Kidney capillary endothelial cell (primary cell): ENCODE measurements at places on chromosomes 4 and X.

DNA sequence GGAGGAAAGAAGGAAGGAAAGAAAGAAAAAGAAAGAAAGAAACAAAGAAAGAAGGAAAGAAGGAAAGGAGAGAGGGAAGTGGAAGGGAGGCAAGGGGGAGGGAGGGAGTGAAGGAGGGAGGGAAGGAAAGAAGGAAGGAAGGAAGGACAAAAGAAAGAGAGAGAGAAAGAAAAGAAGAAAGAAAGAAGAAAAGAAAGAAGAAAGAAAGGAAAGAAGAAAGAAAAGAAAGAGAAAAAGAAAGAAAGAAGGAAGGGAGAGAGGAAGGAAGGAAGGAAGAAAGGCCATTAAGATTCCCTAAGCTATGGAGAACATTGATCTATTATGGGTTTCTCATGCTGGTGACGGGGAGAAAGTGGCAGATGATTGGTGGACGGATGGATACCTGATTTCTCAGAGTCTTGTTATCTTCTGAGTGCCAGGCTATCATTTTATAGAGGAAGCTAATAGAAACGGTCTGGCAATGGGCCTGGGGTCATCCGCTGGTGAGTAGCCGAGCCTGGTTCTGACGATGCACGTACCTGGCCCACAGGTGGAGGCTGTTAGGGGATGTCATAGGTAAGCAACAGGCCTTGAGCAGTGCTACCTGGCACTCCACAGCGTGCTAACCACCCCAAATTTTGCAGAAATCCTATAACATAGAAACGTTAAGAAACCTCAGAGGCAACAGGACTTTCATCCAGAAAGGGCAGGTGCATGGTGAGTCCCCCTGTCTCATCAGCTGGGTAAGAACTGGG lies 142.9 kb downstream of the SHOX start:
- no peak for DNase-seq

DNA sequence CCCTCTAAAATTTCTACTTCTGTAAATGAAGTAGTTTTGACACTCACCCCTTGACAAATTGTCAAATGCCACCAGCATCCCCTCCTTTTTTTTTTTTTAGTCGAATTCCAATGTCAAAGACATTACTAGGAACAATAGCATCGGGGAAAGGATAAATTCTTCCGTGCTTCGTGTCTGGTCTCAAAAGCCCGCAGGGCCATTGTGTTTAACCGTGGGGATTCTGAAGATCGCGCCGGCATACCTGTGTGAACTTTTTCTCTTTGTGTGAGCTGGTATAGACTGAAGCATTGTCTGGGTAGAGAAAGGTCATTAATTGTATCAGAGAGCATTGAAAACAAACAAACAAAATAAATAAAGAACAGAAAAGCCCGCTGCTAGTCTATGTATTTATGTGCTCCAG lies 313.9 kb downstream of the ASMT start:
- DNase-seq = no peak

GRCh38 chrX:16039834-16040233 lies 83.5 kb upstream of the GRPR start:
- no peak for DNase-seq

GRCh38 chrX:11151799-11152559 lies 40.8 kb downstream of the HCCS start:
- no peak for DNase-seq

- no peak for DNase-seq
Measured at GRCh38 chr4:176549161-176549865, 229.5 kb downstream of the SPCS3 start.

GRCh38 chrX:111127038-111127437 lies 31.0 kb downstream of the PAK3 start:
- DNase-seq = no peak

DNA sequence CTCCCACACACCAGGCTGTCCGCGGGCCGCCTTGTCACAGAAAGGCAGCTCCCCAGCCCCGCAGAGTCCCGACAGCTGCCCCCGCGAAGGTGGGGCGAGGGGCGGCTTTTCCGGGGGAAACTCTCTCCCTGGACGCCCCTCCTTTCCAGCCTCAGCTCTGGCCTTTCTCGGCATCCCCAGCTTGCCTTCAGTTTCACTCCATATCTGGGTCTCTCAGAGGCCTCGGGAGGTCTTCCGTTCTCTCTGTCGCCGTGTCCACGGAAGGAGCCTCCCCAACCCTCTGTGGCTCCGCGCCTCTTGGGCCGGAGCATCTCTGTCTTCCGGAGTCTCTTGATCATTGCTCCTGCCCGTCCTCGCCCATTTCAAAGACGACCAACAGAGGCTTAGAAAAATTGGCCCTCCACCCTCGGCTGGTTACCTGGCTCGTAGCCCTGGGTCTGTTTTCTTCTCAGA lies 6.1 kb upstream of the MSX1 start:
- DNase-seq = no peak

GRCh38 chrX:72687396-72687795 lies 26.7 kb downstream of the PHKA1 start:
- DNase-seq = no peak

- no peak for DNase-seq
Measured at GRCh38 chrX:17527135-17527701, 152.2 kb downstream of the NHS start.

DNA sequence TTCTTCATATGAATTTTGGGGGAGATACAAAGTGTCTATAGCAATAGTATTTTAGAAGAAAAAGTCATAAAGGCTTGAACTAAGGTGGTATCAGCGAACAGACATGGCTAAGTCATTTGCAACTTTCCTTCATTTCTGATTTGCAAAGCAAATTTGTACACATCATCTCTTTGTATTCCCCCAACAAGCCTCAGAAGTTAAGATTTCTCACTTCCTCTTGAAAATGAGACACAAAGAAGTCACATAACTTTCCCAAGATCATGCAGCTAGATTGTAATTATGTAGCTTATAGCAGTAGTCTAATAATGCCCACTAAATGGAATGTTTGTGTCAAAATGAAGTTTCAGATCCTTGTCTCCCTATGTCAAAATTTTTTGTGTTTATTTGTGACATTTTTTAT lies 709.8 kb upstream of the HS3ST1 start:
- DNase-seq = no peak

GRCh38 chr4:144355811-144356757 lies 215.6 kb upstream of the GYPA start:
- peak; percentile 68 for DNase-seq

DNA sequence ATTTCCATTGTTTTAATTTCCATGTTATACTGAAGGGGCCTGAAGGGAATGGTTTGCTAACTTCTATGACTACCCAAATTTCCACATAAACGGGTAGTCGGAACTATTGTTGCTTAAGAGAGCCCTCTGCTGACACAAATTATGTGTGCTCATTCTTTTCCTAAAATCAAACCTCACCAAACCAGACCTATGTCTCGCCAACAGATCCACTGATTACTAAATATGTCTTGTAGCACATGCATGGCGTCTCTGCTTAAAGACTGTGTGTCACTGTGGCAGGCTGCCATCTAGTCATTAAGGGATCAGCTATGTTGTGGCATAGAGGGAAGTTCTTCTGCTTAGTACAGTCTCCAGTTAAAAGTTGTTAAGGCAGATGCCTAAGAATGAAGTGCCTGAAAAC lies 25.1 kb downstream of the PIR start:
- DNase-seq = peak; percentile 15

DNA sequence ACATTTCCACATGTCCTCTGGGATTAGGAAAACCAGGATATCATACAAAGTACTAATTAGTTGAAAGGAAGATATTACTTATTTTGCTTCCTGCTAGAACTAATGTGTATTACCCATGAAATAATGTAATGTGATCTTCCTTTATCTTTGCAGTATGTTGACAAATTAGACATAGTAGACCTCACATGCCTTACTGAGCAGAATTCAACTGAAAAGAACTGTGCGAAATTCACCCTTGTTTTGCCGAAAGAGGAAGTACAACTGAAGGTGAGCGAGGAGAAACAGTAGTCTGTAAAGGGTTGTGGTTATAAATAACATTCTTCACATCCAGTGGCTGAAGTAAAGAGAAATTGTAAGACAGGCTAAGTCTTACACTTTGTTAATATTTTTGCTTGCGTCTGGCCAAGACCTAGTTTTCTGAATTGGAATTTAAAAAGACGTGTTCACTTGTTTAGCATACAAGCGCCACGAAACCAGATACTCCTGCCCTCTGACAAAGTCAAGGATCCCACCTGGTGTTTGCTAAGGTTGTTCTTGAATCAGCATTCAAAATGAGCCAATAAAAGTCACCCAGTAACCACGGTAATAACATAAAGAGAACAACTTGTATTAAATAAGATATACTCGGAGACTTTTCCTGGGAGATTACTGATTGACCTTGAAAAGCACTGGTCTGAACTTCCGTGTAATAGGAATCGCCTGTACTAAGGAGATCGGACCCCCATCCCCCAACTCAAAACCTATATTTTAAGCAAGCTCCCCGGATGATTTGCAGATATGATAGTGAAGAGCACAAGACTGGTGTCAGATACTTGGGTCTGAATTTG lies 16.9 kb downstream of the STAP1 start:
- DNase-seq = no peak
